ENCODE measurements at places on chromosomes 2 and 18.

DNA sequence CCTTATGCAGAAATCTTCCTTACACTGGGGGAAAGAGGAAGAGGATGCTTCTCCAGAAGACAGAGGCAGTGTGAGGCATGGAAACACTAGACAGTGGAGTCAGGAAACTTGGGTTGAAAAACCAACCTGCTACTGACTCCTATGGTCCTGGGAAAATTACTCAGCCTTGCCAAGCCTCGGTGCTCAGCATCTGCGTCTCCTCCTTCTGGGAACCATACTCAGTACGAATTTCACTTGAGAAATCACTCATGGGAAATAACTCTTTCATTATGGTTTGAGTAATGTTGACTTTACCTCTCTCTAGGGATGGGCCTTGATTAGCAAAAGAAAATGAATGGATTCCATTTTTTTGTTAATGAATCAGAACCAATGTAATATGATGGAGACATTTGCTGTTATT, 96.5 kb downstream of the KCNE4 start:
- no peak for DNase-seq

- DNase-seq, result no peak
These were observed 23.2 kb upstream of the ACVR1 start for GRCh38 chr2:157899125-157899839.

DNA sequence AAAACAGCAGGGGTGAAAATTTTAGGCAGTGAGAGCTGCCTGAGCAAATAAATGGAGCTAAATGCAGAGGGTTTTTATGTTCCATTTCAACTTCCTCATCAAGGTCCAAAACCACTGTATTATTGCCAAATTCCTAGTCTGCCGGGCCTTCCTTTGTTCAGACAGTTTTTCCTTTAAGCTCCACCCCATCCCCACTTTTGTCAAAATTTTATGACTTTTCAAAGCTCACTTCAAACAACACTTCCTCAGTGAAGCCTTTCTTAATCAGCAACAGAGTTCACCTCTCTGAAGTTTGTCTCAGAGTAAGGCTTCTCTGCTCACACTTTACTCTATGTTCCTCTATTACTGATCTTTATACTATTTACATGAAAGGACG, 81.3 kb downstream of the CERKL start:
- DNase-seq, result no peak

GRCh38 chr2:226190479-226191252, 609.0 kb downstream of the IRS1 start:
- no peak for DNase-seq

Data from thymus (tissue), 14 donors.